ENCODE measurements at places on chromosomes 4 and X.

GRCh38 chr4:537436-538264, 38.4 kb downstream of the TMEM271 start:
- ATAC-seq = no peak

GRCh38 chr4:151538963-151539362, 130.0 kb downstream of the FHIP1A start:
- ATAC-seq = no peak

DNA sequence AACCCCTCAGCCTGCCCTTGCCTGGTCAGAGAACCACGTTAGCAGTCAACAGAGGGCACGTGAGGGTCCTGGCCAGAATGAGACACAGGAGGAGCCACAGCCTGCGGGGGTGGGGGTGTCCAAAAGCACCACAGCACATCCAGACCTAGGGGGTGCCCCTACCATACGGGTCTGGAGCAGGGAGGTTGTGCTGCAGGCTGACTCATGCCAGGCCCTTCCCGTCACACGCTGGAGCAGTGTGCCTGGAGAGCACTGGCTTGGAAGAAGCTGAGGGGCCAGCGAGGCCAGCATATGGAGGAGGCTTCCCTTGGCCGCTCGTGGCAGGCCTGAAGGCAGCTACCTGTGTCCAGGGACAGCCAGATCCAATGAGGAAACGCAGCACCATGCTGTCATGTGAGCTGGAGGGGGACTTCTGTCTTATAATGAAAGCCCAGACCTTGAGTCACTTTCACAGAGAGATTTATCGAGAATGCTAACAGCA, 1.5 kb upstream of the IRAK1 start:
- ATAC-seq = no peak

DNA sequence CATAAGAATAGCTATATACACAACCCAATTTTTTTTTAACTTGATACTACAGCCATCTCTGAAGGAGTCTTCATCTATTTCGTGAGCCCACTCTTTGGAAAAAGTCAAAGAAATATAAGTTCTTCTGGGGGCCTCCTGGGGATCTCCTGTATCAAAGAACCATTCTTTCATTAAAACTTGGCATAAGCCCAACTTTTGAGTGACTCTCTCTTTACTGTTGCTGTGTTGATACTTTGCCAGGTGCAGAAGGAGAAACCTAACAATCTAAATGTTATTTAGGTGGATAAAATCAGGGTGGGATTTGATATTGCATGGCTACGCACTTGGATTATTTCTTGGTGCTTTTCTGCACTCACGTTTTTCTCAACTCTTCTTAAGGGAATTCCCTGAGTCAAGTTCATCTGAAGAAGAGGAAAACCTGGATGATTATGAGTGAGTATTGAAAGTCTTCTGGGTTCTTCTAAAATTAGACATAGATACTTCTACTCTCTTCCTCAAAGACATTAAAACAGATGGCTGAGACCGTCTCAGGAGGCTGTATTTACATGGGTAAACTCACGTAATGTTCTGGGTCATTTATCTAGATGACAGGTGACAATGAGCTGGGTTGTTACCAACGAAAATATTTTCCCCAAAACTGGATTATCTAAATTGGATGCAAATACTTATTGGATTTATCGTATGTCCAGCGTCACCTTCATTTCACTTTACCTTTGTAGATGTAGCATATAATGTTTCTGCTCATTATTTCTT, 25.2 kb downstream of the BMX start:
- ATAC-seq = no peak

DNA sequence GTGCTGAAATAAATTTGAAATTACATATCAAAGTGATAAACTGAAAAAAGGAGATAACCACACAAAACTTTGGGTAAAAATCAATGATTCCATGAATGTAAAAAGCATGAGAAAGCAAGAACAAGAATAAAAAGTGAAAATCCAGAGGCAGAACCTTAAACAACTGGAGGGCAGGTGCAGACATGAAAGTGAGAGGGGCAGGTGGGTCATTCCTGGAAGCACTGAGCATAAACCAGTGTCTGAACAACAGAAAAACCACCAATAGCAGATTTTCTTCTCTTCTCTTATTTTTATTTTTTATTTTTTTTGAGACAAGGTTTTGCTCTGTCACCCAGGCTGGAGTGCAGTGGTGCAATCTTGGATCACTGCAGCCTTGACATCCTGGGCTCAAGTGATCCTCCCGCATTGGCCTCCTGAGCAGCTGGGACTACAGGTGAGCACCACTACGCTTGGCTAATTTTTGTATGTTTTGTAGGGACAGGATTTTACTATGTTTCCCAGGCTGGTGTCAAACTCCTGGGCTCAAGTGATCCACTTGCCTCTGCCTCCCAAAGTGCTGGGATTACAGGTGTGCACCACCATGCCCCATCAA, 46.8 kb upstream of the GPR78 start:
- no peak for ATAC-seq

DNA sequence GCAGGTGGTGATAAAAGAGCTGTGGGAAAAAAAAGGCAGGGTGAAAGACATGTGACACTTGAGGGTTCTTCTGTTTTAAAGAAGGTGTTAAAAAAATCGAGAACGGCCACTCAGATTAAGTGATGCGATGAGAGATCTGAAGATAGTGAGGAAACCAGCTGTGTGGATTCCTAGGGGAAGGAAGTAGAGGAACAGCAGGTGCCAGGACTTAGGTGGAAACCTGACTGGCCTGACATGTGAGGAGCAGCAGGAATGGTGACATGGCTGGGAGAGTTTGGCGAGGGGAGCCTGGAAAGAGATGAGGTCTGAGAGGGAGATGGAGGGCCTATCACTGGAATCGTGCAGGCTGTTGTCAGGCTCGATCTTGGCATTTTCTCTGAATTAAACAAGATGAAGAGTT, 55.5 kb downstream of the BMPR1B start:
- no peak for ATAC-seq
